Cerebellum (tissue), 4 donors: ENCODE measurements at places on chromosomes 7 and 10. TPM values are rescaled to one million over a fixed set of nuclear protein-coding genes. Genes with fewer than 3 reads are reported as not detected.
A peak's percentile ranks its signal among the peaks of the same experiment; 100 is the strongest.

GRCh38 chr7:158263110-158263963, 324.3 kb downstream of the PTPRN2 start:
- no peak for DNase-seq

DNA sequence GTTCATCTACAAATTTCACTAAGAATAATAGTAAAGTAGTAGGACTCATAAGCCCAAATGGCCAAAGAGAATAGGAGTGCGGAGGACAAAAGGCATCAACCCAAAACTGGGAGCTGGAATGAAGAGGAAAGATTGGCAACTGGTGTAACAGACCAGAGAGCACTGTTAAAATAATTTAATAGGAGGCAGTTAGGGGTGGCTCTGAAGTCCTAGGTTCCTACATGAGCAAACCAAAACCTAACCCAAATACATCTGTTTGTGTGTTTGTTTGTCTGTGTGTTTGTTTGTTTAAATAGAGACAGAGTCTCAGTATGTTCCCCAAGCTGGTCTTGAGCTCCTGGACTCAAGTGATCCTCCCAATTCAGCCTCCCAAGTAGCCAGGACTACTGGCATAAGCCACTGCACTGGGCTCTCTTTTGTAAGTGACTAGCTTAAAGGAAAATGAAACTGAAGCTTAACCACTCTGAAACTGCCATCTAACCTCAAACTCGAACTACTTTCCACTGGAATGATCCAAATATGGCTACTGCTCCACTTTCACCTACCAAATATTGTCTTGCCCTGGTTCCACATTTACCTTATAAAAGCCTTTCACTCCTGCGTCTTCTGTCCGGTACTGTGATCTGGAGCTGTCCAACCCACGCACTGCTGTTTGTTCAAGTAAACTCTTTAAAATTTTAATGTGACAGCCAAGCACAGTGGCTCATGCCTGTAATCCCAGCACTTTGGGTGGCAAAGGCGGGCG, 94.9 kb downstream of the AKR1D1 start:
- no peak for DNase-seq

CRYGN gene
- total RNA-seq = not detected

NKX6-2 gene
- total RNA-seq = not detected

DNA sequence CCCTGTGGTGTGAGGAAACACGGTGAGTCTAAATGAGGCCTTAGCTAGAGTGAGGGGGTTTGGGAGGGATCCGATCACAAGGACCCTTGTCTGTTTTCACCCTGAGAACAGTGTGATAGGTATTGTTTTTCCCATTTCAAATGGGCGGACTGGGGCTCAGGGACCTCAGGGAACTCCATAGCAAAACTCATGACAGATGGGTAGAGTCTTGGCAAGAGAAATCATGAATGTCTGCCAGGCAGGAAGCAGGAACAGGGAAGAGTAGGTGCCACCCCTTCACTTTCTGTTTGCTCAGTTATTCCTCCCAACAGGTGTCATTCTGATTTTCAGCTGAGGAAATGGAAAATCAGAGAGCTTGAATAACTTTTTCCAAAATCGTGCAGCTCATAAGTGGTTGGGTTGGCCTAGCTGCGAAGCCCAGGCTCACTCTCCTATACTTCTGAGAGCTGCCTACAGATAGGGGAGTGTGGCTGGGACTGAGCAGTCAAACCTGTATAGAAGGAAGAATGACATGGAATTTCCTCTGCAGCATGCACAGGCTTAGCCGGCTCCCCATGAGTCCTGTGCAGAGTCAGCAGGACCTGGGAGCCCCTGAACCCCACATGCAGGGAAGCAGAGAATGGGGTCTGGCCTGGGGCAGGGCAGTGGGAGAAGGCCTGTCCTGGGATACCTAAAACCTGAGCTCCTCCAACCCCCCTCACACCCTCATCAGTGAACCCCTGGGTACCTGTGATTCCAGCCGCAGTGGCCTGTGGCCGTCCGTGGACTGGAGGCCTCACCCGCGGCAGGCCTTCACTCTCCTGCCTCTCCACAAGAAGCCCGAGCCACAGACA, 17.6 kb upstream of the C10orf105 start:
- peak; percentile 93 for DNase-seq

ABCB1 gene
- 10.4 TPM for total RNA-seq

GPR37 gene
- total RNA-seq = 10.7 TPM

ANKRD61 gene
- not detected for total RNA-seq

GJD4 gene
- total RNA-seq = not detected

GIMAP5 gene
- total RNA-seq = 3.8 TPM

DNA sequence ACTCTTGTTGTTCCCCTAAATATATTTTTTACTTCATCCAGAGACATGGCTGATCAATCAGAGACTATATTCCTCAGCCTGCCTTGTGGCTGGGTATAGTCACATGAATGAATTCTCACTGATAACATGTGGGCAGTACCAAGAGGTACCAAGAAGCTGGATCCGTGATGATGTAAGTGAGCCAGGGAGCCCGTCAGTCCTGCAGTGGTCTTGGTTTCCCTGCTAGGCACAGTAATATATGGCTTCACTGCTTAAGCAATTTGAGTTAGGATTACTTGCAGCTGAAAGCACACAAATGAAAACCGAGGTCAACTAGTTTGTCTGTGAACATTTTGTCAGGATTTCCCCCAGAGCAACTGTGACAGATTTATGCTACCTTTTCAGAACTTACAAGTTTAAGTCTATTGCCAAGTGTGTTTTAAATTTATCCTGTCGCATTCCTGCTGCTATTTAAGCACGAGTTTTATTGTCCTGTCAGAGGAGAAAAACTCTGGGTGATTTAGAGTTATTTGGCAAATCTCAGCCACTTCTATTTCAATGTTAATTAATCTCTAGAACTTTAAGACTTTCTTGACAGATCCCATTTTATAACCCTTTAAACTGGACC, 381.8 kb downstream of the PHF14 start:
- no peak for DNase-seq

- no peak for DNase-seq
Observed at GRCh38 chr7:116443646-116444045, 55.9 kb upstream of the CAV2 start.

ALOX5 gene
- 2.0 TPM for total RNA-seq

GRCh38 chr7:36040679-36041078, 112.4 kb upstream of the EEPD1 start:
- DNase-seq = no peak

DNA sequence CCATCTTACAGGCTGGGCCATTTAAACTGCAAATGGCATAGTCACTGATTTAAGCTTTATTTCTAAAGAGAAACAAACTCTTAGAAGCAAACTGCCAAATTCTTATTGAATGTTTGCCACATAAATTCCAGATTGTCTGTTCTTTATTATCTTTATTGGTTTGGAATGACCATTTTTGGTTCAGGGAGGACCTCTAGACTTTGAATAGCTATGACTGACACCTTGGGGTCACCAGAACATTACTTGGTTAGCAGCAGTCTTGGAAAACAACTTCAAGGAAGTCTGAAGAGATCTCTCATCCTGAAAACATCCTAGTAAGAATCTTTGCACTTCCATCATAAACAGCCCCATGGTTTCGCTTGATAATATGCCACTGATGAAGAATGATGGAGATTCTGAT, 197.1 kb downstream of the SUGCT start:
- DNase-seq = no peak

DNA sequence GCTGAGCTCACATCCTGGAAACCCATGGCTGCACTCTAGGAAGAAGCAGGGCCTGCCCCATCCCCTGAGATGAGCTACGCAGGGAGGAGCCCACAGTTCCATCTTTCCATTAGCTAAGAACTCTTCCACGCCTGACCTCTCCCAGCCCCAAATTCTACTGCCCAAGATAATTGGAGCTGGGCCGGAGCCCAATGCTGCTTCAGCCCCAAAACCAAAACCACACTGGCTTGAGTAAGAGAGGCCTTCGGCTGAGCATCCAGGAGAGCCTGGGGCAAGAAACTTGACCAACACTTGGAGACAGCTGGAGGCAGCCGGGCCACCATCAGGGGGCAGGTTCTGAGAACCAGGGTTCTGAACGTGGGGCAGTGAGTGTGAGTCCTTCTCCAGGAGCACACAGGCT, 116.1 kb upstream of the ZMIZ1 start:
- no peak for DNase-seq

LFNG gene
- total RNA-seq = 31.3 TPM

DNA sequence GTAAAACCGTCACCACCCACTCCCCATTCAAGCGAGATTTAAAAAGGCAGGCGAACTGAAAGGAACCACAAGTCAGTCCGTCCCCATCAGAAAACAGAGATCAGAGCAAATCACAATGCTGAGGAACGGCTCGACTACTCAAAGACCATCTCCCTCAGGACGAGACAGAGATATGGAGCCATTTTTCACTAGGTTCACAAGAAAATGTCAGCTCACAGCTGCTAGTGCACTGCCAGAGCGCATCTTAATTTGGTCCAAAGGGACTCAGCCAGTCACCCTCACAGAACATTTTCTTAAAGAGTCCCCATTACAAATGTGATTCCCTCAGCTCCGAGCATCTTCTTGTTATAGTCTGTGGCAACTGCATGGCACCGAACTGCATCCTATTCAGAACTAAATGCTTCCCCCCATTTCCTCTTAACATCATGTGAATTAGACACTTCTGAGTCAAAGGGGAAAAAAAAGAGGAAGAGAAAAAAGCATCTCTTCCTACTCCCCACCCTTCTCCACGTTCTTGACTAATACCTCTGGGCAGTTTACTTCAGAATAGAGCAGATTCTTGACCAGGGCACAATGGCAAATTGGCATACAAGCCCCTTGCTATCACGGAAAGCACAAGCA, 683.9 kb downstream of the MAGI2 start:
- DNase-seq = no peak

SORCS1 gene
- total RNA-seq = 25.6 TPM

LDB3 gene
- total RNA-seq = 0.27 TPM

C7orf57 gene
- total RNA-seq = 2.4 TPM

- DNase-seq = no peak
Observed at GRCh38 chr10:13634207-13634606, 47.4 kb downstream of the PRPF18 start.

GBX1 gene
- not detected for total RNA-seq

DNA sequence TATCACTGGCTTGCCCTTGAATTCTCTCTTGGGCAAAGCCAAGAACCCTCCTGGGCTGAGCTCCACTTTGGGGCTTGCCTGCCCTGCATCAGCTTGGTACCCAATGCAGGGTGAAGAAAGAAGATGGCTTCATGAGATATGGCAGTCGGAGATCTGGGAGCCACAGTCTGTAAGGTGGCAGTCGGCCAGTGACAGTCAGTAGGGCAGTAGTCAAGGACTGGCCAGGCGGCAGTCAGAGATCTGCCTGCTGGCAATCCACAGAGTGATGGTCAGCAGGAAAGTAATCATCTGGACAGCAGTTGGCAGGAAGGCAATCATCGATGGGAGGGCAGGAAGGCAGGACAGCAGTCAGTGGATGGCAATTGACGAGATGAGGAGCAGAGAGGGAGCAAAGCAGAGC, 32.6 kb upstream of the CNNM1 start:
- peak; percentile 12 for DNase-seq

MYH16 gene
- not detected for total RNA-seq

DNA sequence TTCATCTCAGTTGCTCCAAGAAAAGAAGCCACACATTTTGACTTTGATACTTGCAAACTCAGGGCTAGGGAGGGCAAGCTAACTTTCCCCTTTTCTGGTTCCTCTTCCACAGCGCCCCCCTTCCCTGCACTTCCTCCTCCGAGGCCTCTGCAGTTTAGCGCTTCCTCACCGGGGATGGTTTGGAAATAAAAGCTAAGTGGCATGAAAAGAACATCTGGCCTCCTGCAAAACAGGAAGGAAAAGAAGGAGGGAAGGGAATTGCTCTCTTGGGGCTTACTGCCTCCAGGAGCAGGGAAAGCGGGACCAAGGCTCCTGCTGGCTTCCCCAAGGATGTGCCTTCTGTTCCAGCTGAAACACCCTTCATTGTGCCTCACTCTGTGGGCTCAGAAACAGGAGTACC, 42.3 kb downstream of the PRKCQ start:
- no peak for DNase-seq

PPP1R3C gene
- total RNA-seq = 19.6 TPM
